Forelimb muscle (tissue), 1 donor: ENCODE measurements at places on chromosomes 6 and 20.
A peak's percentile ranks its signal among the peaks of the same experiment; 100 is the strongest.

DNA sequence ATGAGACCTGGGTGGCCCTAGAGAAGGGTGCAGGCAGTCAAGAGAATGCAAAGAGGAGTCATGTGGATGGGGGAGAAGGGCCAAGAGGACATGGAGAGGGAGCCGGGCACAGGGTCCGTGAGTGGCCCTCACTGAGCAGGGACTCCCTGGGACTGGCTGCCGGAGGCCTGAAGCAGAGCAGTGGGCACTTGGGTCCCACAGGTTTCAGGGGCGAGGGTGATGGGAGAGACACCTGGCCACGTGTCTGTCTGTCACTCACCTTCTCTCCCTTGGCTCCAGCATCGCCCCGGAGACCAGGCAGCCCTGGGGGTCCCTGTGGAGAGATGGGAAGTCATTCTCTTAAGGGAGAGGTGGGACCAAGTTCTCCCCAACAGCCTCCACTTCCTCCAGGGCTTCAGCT is 25.5 kb downstream of the COL11A2 start:
- DNase-seq, result no peak

GRCh38 chr6:154382740-154383139 is 26.1 kb upstream of the IPCEF1 start:
- DNase-seq, result no peak

DNA sequence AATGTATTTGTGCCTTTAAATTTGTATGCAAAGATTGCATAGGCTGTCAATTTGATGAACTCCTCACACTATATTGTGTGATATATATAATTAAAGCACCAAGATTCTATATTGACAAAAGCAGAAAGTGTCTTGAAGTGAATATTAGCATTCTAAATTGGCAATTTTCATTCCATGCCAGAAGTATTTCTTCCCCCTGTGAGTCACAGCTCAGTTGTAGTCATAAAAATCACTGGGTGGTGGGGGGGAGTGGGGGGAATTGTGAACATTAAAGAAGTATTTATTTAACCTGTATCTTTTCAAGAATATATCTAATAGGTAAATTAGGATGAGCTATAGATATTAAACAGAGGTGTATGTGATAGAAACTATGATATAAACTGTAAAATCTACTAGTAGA is 3.1 kb upstream of the ARMC2 start:
- DNase-seq, result no peak

DNA sequence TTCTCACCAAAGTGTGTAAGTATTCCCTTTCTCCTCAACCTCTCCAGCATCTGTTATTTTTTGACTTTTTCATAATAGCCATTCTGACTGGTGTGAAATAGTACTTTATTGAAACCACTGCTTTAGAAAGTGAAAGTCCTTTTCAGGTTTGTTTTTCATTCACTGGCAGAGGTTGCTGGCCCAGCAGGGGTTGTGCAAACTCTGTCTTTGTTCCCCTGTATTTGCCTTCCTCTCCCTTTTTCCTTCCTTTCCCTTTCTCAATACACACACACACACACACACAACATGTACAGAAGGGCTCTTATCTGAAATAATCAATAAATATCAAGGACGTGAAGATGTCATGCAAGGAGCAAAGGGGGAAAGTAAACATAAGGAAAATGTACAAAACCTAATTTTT is 99.8 kb downstream of the LY86 start:
- DNase-seq, result no peak

DNA sequence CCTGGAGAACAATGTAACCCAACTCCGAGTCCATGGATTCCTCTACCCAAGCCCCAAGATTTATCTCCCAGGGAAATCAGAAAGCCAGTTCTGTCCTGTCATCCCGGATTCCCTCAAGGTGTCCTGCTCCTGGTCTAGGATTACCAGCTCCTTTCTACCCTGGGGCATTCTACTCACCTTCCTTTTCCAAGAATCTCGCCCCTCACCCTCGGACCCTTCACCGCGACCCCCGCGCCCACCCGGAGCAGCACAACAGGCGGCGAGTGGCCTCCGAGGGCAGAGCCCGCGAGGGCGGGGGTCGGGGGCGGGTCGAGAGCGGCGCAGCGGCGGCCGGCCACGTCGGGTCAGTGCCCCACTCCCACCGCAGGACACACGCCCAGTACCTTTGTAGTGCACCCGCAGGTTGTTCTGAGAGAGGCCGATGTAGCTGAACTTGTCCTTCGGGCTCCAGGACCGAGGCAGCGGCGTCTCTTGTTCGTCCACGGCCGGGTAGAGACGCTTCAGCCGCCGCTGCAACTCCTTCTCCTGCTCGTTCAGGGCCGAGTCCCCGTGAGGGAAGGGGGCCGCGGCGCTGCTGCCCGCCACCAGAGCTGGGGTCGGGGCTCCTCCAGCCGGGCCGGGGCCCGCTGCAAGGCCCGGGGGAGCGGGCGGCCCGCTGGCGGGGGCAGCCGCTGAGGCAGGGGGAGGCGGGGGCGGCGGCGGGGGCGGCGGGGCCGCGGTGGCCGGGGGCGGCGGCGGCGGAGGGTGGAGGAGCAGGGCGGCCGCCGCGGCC is 897 bp downstream of the RANBP9 start:
- no peak for DNase-seq

DNA sequence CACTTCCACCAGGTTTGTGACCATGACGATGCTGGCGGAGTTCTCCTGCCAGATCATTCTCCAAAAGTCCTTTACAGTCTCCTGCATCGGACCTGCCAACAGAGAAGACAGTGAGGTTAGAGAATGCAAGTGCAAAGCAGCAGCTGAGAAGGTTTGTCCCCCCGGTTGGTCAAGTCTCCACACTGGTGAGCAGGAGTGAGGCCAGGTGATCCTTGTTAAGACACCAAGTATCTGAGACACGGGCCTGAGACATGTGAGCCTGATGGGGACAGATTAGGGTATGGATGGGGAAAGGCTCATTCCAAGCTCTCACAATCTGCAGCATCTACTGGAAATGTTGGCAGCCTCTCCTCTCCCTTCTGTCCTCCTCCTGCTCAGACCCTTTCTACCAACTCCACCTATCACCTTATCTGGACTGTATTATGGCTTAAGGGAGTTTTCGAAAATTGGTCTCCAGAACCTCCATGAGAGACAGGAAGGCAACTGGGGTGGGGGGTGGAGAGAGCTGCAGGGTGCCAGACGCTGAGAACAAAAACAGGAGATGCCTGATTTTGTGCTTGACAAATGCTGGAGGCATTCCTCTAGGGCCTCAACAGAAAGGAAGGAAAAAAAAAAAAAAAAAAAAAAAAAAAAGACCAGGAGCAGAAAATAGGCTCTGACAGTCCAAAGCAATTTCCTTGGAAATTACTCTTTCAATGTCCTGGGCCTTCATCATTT is 500.4 kb upstream of the CHD6 start:
- no peak for DNase-seq

- DNase-seq, result no peak
These were observed 15.0 kb downstream of the PBOV1 start for GRCh38 chr6:138203315-138203714.

GRCh38 chr6:75317503-75318206 is 33.1 kb upstream of the TMEM30A start:
- no peak for DNase-seq

DNA sequence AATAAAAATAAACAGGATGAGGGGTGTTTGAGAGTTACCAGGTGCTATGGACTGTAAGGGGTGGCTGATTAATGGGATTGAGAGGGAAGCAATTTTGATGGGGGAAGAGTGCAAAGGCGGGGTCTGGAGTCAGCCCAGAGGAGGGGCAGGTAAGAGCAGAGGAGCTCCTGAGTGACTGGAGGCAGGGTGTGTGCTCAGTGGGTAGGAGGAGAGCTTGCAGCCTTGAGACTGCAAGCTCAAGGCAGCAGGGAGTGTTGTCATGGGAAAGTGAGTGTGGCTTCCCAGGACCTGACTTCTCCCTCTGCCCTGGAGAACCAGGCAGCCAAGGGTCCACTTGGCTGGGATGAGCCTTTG is 54.2 kb downstream of the RAB44 start:
- no peak for DNase-seq

GRCh38 chr6:73556836-73557235 is 36.0 kb upstream of the EEF1A1 start:
- no peak for DNase-seq

DNA sequence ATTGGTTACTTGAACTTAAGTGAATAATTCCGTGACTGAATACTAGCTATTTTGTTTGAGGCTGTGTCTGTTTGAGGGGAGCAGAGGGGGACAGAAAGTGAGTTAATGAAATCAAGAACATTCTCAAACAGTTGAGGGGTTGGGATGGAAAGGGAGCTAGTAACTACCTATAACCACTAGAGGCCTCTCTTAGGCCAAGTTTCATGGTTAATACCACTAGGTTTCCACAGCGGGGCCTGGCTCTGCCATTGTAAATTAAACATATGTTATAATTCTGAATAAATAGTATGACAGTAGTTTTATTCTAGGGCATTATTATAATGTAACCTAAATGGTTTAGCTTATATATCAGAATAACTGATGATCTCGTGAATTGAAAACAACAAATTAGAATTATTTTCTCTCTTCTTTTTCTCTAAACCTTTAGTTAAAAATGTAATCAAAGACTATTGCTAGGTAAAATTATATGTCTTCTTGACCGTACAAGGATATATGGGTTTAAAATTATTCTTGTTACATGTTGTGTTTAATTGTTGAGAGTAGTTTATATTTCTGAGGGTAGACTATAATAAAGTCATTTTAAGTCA is 108.1 kb downstream of the BCKDHB start:
- peak; percentile 34 for DNase-seq

GRCh38 chr6:11727998-11728961 is 50.3 kb downstream of the ADTRP start:
- no peak for DNase-seq

DNA sequence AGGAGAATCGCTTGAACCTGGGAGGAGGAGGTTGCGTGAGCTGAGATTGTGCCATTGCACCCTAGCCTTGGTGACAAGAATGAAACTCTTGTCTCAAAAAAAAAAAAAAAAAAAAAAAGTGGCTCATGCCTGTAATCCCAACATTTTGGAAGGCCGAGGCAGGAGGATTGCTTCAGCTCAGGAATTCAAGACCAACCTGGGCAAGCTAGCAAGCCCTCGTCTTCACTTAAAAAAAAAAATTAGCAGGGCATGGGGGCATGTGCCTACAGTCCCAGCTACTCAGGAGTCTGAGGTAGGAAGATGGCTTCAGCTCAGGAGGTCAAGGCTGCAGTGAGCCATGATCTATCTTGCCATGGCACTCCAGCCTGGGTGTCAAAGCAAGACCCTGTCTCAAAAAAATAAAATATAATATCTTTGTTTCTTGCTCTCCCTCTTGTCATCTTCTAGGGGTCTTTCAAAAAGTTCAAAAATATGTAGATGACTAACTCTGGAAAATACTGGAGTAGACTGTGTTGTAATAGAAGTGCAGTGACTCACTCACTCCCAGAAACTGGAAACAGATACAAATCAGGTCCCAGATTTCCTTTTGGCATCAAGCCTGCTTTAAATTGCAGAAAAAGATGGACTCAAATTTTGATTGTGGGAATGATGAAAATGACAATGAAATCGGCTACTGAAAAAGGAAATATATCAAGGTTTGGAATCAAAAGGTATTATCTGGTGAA is 2.8 kb upstream of the GINM1 start:
- DNase-seq, result no peak

DNA sequence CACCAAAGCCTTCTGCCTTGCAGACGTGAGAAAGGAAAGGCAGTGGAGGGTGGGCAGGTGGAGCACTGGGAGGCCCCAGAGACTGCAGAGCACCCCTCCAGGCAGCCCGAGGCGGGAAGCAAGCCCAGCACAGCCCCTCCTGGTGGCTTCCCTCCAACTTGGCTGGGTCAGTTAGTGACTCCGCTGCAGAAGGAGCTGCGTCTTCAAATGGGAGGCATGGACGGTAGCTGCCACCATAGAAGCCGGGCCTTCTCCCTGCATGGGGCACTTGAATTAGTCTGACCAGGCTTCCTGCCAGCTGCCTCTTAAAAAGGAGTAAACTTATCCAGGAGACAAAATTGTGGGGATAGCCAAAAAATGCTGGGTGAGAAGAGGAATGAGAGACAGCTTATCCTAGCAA is 88.0 kb upstream of the RPS6KA2 start:
- no peak for DNase-seq

GRCh38 chr6:75296811-75297779 is 12.5 kb upstream of the TMEM30A start:
- DNase-seq, result peak; percentile 39

- no peak for DNase-seq
These were observed 62.3 kb downstream of the TRMT11 start for GRCh38 chr6:126048635-126049034.

DNA sequence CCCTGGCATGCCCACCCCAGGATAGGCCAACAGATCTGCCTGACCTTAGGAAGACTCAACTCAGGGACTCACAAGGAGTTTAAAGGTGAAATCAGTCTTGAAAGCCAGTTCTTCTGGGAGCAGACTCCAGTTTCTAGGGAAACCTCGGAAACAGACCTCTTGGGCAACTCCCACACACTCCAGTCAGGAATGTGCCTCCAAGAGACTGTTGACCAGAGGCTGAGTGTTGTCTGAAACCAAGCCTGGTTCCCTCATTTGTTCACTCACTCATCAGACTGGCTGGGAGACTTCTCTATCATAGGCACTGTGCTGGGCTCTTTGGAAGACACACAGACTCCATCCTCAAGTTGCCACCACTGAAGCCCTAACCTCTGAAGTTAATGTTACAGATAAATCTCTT is 1.8 kb downstream of the TREM1 start:
- DNase-seq, result no peak

DNA sequence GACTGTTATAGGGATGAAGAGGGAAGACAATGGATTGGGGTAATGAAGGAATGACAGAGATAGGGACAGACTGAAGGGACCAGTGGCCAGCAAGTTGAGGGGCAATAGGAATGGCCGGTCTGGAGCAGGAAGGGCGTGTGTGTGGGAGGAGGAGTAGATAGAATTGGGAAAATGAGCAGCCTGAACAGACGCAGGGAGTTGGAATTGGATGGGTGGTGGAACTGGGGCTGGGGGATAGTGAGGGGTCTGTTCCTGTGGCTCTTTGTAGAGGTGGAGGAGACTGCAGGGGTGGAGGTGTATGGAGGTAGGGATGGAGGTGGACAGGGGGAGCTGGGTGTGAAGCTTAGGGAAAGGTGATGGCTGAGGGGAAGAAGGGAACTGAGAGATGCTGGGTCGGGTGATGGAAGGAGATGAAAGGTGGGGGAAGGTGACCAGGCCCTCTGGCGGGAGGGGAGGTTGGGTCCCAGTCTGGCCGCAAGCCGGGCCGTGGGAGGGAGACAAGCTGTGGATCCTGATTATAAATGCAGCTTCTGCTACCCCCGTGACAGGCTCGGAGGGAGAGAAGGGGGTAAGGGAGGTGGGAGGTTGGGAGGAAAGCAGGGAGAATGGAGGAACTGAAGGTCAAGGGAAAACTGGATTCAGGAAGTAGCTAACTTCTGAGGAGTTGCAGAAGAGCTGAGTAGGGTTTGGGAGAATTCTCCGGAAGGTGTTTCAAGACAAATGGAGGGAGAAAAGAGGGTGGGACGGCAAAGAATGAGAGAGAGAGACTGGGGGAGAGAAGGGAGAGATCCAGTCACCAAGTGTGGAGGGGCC is 5.2 kb downstream of the SYNGAP1 start:
- no peak for DNase-seq

DNA sequence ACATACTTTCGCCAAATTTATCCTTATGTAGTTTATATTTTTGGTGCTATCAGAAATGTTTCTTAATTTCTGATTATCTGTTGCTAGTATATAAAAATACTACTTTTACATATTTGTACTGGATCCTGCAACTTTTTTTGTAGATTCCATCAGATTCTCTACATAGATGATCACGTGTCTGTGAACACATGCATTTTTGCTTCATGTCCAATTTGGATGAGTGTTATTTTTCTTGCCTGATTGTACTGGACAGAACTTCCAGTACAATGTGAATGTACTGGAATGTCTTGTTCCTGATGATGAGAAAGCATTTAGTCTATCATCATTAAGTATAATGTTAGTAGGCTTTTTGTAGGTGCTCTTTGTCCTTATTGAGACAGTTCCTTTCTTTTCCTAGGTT is 25.0 kb upstream of the SSR1 start:
- DNase-seq, result no peak

- DNase-seq, result no peak
These were observed 53.5 kb downstream of the RIPOR2 start for GRCh38 chr6:24882295-24882694.
